GM12865 (cell line): ENCODE measurements at places on chromosomes 1 and 21.
A peak's percentile ranks its signal among the peaks of the same experiment; 100 is the strongest.

GRCh38 chr1:61370913-61371279 is 288.5 kb downstream of the NFIA start:
- DNase-seq = no peak

- no peak for DNase-seq
Measured at GRCh38 chr1:230487773-230488428, 61.8 kb upstream of the PGBD5 start.

DNA sequence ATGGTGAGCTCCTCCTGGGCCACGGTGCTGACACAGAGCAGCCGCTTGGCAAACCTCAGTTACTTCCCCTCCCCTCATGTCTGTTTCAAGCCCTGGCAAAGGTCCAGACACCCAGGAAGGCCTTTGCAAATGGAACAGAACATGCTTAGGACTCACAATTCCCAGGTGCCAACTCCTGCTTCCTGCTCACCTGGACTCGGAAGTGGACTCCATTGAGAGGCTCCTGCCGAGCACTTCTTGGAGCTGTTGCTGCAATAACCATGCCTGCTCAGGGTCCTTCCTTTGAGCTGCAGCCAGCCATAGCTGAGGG is 10.7 kb downstream of the DCST2 start:
- no peak for DNase-seq

- DNase-seq = no peak
Measured at GRCh38 chr1:51875291-51875772, 3.2 kb downstream of the NRDC start.

DNA sequence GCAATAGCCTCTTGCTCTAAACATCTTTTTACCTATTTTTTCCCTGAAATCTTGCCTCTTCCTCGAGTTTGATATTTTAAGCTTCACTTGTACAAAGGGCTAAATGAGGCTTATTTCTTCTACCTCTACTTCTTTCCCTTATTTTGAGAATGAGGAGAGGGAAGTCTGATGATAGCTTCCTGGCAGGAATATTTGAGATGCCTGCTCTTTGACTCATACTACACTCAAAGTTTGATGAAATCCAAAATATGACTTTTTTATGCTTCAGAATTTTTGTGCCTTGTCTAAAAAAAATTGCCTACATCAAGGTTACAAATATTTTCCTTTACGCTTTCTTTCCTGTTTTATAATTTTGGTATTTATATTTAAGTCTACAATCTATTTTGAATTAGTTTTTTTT is 624.4 kb upstream of the PLXNA2 start:
- no peak for DNase-seq

DNA sequence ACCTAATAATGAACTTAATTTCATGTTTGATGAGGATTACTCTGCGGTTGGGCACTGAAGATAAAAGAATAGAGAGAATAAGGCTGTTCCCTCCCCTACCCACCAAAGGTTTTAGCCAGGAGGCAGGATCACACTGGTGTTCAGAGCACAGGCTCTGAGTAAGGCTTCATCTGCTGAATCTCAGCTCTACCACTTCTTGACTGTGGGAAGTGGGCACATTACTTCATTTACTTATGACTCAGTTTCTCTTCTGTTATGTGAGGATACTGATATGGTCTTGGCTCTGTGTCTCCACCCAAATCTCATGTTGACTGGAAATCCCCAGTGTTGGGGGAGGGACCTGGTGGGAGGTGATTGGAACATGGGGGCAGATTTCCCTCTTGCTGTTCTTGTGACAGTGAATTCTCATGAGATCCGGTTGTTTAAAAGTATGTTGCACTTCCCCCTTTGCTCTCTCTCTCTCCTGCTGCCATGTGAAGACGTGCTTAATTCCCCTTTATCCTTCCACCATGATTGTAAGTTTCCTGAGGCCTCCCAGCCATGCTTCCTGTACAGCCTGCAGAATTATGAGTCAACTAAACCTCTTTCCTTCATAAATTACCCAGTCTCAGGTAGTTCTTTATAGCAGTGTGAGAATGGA is 79.7 kb downstream of the SMYD2 start:
- no peak for DNase-seq

GRCh38 chr1:110771245-110772022 is 96.7 kb upstream of the KCNA3 start:
- no peak for DNase-seq

- DNase-seq = peak; percentile 64
Measured at GRCh38 chr1:180632326-180633056, 669 bp downstream of the XPR1 start.

DNA sequence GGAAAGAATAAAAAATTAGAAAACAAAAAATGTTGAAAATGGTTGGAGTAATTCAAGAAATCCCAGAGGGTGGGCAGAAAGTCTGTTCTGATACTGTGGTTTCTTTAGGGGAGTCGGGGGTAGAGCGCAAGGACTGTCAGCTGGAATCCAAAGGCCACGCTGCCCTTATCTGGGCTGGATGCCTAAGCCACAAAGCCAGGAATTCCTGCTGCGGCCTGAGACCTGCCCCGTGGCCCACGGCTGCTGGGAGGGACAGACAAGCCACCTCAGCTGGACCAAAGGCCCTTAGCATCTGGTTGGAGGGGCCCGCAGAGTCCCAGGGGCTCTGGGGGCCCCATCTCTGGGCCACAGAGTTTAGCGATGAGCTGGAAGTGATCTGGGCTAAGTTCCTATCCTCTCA is 60.2 kb downstream of the DMRTB1 start:
- DNase-seq = no peak

- no peak for DNase-seq
Measured at GRCh38 chr1:202632241-202632640, 78.0 kb downstream of the SYT2 start.

- DNase-seq = peak; percentile 66
Measured at GRCh38 chr1:1050577-1051052, 23.5 kb downstream of the RNF223 start.

DNA sequence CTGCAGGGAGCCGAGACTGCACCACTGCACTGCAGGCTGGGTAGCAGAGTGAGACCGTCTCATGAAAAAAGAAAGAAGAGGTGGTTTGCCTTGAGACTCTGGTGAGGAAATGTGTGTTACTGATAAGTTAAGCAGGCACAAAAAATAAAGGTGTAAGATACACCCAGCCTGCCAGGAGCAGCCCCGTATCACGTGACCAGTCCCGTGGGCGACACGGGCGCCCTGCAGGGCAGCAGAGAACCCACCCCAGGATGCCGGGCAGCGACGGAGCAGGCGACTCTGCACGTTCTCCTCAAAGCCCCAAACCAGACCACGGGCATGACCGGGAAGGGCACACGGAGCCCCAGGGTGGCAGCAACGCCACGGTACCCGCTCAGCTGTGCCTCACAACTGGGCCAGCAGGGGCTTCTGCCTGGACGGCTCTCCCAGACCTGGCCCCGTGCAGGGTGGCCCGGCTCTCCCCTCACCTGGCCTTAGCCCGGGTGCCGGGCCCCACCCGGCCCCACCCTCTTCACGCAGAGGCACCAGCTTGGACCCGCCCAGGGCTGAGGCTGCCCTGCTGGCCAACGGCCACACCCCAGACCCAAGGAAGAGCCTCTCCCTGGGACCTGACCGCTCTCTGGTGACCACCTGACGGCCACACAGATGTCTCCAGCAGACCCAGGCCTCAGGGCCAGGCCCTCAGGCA is 8.1 kb upstream of the TNFRSF4 start:
- DNase-seq = no peak

DNA sequence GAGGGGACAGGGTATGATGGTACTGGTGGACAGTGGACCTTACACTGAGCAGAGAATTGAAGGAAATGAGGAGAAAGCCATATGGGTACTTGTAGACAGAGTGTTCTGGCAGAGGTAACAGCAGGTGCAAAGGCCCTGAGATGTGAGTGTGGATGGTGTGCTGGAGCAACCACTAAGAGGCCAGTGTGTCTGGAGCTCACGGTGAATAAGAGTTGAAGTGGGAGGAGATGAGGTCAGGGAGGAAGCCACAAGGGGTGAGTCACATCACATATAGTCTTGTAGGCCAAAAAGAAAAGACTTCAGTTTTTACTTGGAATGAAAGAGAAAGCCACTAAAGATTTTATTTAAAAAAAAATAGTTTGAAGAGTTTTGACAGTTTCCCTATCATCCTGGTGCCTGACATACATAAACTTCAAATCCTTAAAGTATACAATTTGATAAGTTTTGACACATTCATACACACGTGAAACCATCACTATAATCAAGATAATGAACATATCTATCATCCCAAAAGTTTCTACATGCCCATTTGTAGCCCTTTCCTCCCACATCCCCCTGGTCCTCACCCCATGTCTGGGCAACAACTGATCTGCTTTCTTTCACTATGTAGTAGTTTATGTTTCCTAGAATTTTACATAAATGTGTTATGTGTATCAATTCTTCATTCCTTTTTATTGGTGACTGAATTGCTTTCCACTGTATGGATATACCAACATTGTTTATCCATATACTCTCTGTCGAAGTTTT is 148.4 kb downstream of the GPATCH2 start:
- peak; percentile 80 for DNase-seq

GRCh38 chr1:177979272-177979671 is 9.4 kb upstream of the SEC16B start:
- DNase-seq = no peak

DNA sequence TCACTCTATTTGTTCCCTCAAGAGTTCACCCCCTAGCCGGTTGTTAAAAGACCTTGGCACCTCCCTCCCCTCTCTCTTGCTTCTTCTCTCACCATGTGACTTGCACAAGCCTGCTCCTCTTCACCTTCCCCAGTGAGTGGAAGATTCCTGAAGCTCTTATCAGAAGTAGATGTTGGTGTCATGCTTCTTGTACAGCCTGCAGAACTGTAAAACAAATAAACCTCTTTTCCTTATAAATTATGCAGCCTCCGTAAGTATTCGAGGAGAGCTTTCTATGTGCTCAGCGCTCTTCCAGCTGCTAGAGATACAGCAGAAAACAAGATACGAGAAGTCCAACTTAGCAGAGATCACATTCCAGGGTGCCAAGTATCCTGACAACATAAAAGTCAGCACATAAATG is 147.0 kb upstream of the RUNX1 start:
- no peak for DNase-seq

GRCh38 chr1:41317361-41317760 is 43.9 kb upstream of the FOXO6 start:
- no peak for DNase-seq

- no peak for DNase-seq
Measured at GRCh38 chr1:73516451-73516850, 681.5 kb downstream of the LRRIQ3 start.

DNA sequence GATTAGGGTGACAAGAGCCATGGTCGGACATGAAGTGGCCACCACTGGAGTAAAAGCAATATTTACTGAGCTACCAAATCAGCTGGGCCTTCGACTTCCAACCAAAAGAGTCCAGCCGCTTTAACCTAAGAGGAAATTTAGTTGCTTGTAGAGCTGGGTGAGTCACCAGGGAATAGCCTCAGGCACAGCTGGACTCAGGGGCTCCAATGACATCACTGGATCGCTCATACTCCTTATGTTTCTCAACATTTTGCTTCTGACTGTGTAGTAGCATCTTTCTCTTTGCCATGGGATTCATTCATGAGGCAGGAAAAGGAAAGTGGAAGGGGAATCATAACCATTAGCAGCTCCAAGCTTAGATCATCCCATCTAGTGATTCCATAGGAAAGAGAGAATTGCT is 664.4 kb downstream of the MATN1 start:
- DNase-seq = no peak

- DNase-seq = no peak
Measured at GRCh38 chr21:34252751-34253150, 111.1 kb upstream of the KCNE2 start.

DNA sequence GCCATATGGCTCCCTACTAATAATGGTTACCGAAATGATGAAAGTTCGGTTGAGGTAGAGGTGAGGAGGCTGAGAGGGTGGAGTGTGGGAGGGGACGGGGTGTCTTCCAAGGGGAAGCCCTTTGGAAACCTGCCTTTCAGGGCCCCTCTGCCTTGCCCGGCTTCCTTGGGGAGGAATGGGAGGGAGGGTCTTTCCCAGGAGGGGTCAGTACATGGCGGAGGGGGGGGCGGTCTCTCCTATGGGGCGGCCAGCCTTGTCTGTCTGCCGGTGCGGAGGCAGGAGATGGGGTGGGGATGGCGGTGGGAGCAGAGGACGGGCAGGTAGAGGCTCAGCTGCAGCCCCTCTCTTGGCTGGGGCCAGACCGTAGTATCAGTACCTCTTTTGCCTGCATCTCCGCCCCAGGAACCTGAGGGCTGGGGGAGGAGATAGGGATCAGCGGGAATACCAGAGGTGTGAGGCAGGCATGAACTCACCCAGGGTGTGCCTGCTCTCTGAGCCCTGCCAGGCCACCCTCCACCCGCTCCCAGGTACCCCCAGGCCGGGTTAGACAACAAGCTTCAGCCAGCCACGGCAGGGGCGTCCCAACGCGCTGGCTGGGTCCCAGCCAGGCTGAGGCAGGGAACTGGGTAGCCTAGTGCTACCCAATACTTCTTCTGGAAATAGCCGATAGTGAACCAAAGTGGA is 79.4 kb upstream of the POU3F1 start:
- DNase-seq = no peak

DNA sequence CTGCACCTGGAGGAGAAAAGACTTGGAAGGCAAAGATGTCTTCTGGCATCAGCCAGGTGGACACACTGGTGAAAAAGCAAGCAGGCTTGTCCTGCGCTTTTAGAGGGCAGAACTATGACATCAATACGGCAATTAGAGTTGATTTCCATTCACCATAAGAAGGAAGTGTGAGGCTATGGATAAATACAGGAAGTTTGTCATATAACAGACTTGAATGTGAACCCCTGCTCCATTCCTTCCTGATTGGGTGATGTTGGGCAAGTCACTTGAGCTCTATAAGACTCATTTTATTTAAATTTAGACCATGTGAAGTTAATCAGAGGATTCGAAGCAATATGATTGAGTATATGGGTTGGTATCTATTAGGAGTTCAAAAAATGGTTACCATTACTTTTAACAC is 137.8 kb downstream of the PLPP3 start:
- DNase-seq = no peak

GRCh38 chr21:14771593-14771992 is 225.5 kb upstream of the SAMSN1 start:
- no peak for DNase-seq

- DNase-seq = no peak
Measured at GRCh38 chr1:153202006-153202405, 1.2 kb upstream of the LELP1 start.

GRCh38 chr1:246515390-246516005 is 8.4 kb upstream of the SMYD3 start:
- no peak for DNase-seq

- DNase-seq = no peak
Measured at GRCh38 chr21:33397717-33398116, 5.5 kb upstream of the IFNGR2 start.
